Stimulated activated CD8-positive, alpha-beta memory T cell treated with anti-CD3 and anti-CD28 coated beads, Interleukin-7, amount 100 ng/mL, for 1 hour (primary cell): ENCODE measurements at places on chromosomes 2 and 18.

GRCh38 chr2:120669121-120669952, 66.3 kb upstream of the GLI2 start:
- no peak for DNase-seq

- no peak for DNase-seq
These were observed 1.3 kb upstream of the CLIP4 start for GRCh38 chr2:29113891-29114321.

- DNase-seq: no peak
These were observed 341.3 kb downstream of the MYCN start for GRCh38 chr2:16281451-16282335.

- no peak for DNase-seq
These were observed 12.9 kb downstream of the SIX2 start for GRCh38 chr2:44996356-44996755.

GRCh38 chr2:38526195-38526594, 76.5 kb downstream of the HNRNPLL start:
- DNase-seq: no peak

DNA sequence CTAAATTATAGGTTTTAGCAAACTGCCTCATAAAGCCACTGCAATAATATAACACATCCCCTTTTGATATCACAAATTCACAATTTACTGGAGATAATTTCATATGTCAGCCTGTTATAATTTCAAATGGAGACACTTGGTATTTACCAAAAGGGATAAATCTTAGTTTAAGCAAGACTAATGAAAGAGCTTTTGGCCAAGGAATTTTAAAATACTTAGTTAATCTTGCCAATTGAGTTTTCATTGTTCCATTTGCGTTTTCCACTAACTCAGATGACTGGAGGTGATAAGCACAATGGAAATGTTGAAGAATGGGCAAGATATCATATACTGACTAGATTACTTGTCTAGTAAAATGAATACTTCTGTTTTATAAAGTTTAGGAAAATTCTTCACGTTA, 379.3 kb upstream of the SYT4 start:
- no peak for DNase-seq

- no peak for DNase-seq
These were observed 1.0 kb upstream of the FAM178B start for GRCh38 chr2:96987301-96987909.
